ENCODE measurements at places on chromosomes 16 and 17.

DNA sequence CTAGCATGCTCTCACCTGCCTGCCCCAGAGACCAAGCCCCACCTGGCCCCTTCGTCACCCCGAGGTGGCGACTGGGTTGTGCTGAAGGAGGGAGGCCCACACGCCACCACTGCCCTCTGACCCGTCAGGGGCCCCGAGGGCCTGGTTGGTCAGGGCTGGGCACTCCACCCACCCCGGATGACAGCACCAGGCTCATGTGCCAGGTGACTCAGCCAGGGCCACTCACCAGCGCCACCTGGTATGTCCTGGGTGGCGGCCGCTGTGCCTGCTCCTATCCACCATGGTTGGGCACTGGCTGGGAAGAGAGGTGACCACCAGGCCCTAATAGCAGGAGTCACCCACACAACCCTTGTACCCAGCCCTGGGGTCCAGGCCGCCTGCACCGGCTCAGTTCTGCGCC, 68.9 kb downstream of the JPH3 start:
- H3K4me3 ChIP-seq, result no peak overlapping the region
- H3K4me1 ChIP-seq, result no peaks in the 10 kb centered on the region
- H3K36me3 ChIP-seq, result no peaks in the 10 kb centered on the region
- H3K27ac ChIP-seq, result no peak overlapping the region
- no peak for DNase-seq
- peaks cover 3% of the 10 kb centered on the region for H3K27me3 ChIP-seq

GRCh38 chr17:62105357-62105756, 40.3 kb upstream of the MED13 start:
- no peaks in the 10 kb centered on the region for H3K36me3 ChIP-seq
- peaks cover 2% of the 10 kb centered on the region for H3K27me3 ChIP-seq
- H3K4me3 ChIP-seq, result no peak overlapping the region

- H3K27ac ChIP-seq, result no peak overlapping the region
- no peaks in the 10 kb centered on the region for H3K4me1 ChIP-seq
- H3K36me3 ChIP-seq, result peaks cover 8% of the 10 kb centered on the region
Measured at GRCh38 chr17:48127371-48128051, 19.9 kb downstream of the SNX11 start.

GRCh38 chr17:75778861-75779249, 5.8 kb upstream of the UNK start:
- peak overlapping the region; percentile 96 for H3K4me3 ChIP-seq
- DNase-seq, result peak; percentile 78
- no peaks in the 10 kb centered on the region for H3K27me3 ChIP-seq
- H3K36me3 ChIP-seq, result peaks cover 37% of the 10 kb centered on the region

- no peaks in the 10 kb centered on the region for H3K4me1 ChIP-seq
- H3K27me3 ChIP-seq, result no peaks in the 10 kb centered on the region
- no peak overlapping the region for H3K4me3 ChIP-seq
- DNase-seq, result no peak
- H3K27ac ChIP-seq, result no peak overlapping the region
Measured at GRCh38 chr16:61500851-61501250, 535.4 kb downstream of the CDH8 start.

DNA sequence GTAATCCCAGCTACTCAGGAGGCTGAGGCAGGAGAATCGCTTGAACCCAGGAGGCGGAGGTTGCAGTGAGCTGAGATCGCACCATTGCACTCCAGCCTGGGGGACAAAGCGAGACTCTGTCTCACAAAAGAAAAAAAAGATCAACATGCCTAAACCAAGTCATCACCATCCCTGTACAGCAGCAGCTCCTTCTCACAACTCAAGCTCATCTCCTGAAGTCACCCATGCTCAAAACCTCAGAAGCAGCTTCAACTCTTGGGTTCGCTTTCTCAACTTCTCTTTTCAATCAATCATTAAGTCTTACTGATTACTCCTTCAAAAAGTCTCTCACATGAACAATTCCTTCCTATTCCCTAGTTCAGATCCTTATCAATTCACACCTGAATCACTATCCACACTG, 31.3 kb downstream of the PHLPP2 start:
- peaks cover 18% of the 10 kb centered on the region for H3K36me3 ChIP-seq
- H3K27me3 ChIP-seq, result no peaks in the 10 kb centered on the region
- DNase-seq, result no peak
- no peak overlapping the region for H3K4me3 ChIP-seq
- H3K4me1 ChIP-seq, result peaks cover 9% of the 10 kb centered on the region
- H3K27ac ChIP-seq, result no peak overlapping the region

DNA sequence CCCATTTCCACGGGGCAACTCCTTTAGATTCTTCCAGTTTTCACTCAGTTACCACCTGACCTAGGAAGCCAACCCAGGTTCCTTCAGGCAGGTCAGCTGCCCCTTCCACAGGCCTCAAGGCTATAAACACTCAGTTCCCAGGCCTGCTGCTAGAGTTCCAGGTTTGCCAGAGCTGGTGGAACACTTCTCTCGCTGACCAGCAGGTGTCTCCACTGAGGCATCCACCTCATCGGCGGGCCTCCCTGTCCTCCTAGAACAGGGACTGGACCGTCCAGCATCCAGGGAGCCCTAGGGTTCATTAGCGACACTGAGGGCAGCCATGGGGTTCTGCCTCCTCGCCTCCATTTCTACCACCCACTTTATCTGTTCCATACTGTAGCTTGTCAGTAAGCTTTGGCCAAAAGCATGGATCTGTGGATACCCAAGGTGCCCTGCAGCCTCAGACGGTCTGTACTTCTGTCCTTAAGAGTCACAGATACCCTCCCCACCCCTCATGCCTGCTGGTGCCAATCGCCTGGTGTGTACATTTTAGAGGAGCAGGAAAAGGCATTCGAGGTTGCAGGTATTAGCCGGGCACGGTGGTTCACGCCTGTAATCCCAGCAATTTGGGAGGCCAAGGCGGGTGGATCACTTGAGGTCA, 29.0 kb downstream of the PIMREG start:
- DNase-seq, result peak; percentile 78
- H3K36me3 ChIP-seq, result no peaks in the 10 kb centered on the region
- H3K4me3 ChIP-seq, result no peak overlapping the region
- H3K4me1 ChIP-seq, result no peaks in the 10 kb centered on the region
- no peak overlapping the region for H3K27ac ChIP-seq
- H3K27me3 ChIP-seq, result peaks cover 2% of the 10 kb centered on the region

- peak overlapping the region; percentile 35 for H3K27ac ChIP-seq
- H3K27me3 ChIP-seq, result no peaks in the 10 kb centered on the region
- H3K36me3 ChIP-seq, result peaks cover 78% of the 10 kb centered on the region
- DNase-seq, result peak; percentile 56
Measured at GRCh38 chr17:47663912-47664623, 14.3 kb downstream of the KPNB1 start.

DNA sequence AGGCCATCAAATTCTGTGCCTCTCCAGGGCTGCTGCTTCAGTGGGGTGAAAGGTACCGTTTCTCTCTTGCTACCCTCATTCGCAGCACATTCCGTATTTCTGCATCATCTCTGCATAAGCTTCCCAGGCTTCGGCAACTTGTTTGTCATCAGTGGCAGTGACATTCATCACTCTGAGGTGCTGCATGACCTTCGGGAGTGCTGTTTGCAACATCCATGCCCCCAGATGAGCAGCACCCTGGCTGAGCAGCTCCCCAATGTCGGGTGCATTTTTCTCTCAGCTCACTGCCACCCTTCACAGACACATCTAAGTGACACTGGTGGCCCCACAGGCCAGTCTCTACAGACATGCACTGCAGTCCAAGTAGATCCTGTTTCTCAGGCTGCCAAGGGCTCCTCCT, 3.8 kb downstream of the CREBBP start:
- H3K4me3 ChIP-seq, result no peak overlapping the region
- peaks cover 16% of the 10 kb centered on the region for H3K36me3 ChIP-seq
- peaks cover 72% of the 10 kb centered on the region for H3K4me1 ChIP-seq

DNA sequence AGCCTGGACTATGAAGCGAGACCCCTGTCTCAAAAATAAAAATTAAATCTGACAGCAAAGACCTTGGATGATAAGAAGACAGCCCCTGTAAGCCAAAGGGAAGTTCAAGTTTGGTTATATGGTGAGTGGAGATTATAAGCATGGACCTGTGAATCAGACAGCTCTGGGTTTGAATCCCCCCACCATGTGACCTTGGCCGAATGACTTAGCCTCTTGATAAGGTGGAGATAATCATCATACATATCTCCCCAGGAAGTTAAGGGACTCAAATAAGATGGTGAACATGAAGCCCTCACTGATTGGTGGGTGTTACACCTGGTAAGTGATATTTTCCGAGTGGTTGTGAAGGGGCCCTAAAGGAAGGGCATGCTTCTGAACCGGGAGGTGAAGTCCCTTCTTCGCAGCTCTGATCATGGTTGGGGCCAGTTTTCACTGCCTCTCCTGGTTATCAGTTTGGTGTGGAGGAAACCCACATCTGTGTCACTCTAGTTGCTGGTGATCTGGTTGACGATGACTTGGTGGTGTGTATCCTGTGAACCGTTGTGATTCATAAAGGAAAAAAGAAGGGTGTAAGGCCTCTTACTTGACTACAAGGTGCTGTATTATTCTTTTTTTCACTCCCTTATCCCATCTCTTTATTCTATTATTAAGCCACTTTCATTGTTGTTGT, 61.7 kb upstream of the CLEC18A start:
- H3K36me3 ChIP-seq, result peaks cover 15% of the 10 kb centered on the region
- no peaks in the 10 kb centered on the region for H3K27me3 ChIP-seq
- peak; percentile 27 for DNase-seq

- DNase-seq, result no peak
- no peaks in the 10 kb centered on the region for H3K4me1 ChIP-seq
- H3K27me3 ChIP-seq, result no peaks in the 10 kb centered on the region
- no peak overlapping the region for H3K4me3 ChIP-seq
Measured at GRCh38 chr16:76176153-76176552, 101.0 kb upstream of the CNTNAP4 start.

- H3K27ac ChIP-seq, result peak overlapping the region; percentile 62
- H3K4me3 ChIP-seq, result no peak overlapping the region
- H3K4me1 ChIP-seq, result peaks cover 14% of the 10 kb centered on the region
- H3K27me3 ChIP-seq, result no peaks in the 10 kb centered on the region
- no peak for DNase-seq
- peaks cover 26% of the 10 kb centered on the region for H3K36me3 ChIP-seq
Measured at GRCh38 chr17:45277992-45278391, 16.1 kb upstream of the SPATA32 start.

DNA sequence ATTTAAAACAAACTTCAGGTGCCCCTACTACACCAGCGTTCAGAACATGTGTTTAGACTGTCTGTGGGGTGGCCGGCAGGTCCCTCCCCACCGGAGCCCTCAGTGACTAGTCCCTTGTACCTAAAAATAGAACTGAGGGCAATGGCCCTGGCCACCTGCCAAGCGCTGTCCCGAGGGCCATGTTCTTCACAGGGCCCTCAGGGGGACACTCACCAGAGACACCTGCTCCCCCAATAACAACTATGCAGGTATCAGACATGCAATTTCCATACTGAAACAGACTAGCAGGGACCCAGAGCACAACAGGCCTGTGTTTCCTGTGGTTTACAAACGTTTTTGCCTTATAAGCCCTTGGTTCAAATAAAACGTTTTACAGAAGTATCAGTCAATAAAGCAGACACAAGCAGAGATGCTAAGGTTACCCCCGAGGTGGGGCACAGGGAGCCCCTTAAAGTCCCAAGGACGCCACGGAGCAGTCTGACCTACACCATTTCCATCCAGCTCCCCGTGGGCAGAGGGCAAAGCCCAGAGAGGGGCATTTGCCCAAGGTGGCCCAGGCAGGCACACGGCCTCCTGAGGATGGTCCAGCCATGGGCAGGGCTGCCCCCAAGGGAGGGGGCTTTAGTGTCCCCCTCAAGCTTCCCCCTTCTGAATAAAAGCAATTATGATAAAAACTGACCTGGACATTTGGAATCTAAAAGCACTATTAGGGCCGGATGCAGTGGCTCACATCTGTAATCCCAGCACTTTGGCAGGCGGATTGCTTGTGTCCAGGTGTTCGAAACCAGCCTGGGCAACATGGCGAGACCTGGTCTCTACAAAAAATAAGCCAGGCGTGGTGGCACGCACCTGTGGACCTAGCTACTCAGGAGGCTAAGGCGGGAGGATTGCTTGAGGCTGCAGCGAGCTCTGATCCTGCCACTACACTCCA, 896 bp upstream of the MYLK3 start:
- no peak overlapping the region for H3K27ac ChIP-seq
- no peak for DNase-seq
- no peaks in the 10 kb centered on the region for H3K4me1 ChIP-seq
- no peak overlapping the region for H3K4me3 ChIP-seq
- no peaks in the 10 kb centered on the region for H3K36me3 ChIP-seq

- H3K4me3 ChIP-seq, result no peak within 1 kb of the TSS
- H3K4me1 ChIP-seq, result no peaks in the 10 kb centered on the region
- no peak within 1 kb of the TSS for H3K27ac ChIP-seq
- H3K27me3 ChIP-seq, result no peaks in the 10 kb centered on the region
Measured at GRCh38 chr16:57970970-57971369, at the start of gene CNGB1. CNGB1 (minus strand) TSS chr16:57971128; CDS start chr16:57967286, 3,842 bp downstream.

GRCh38 chr16:56888806-56889205, 23.8 kb downstream of the SLC12A3 start:
- H3K36me3 ChIP-seq, result no peaks in the 10 kb centered on the region
- H3K4me3 ChIP-seq, result no peak overlapping the region
- no peaks in the 10 kb centered on the region for H3K27me3 ChIP-seq
- peaks cover 1% of the 10 kb centered on the region for H3K4me1 ChIP-seq

- H3K4me3 ChIP-seq, result no peak overlapping the region
- H3K27me3 ChIP-seq, result no peaks in the 10 kb centered on the region
- no peak for DNase-seq
- H3K36me3 ChIP-seq, result peaks cover 18% of the 10 kb centered on the region
- no peak overlapping the region for H3K27ac ChIP-seq
Measured at GRCh38 chr16:29107299-29107698, 122.4 kb downstream of the LAT start.

DNA sequence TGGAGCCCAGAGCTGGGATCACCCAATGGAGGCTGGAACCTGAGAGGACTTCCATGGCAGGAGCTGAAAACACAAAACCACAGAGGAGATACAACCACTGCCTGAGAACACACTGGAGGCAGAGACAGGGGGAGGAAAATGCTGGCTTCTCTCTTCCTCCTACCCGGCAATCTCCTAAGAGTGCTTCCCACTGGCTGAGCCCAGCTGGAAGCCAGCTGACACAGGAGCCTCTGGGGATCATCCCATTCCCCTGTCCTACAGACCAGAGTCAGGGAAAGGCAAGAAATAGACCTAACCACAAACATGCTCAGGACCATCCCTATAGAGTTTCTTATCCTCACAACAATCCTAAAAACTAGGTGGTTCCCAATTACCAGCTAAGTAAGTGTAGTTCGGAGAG, 112.4 kb upstream of the CDH5 start:
- H3K27me3 ChIP-seq, result no peaks in the 10 kb centered on the region
- H3K27ac ChIP-seq, result no peak overlapping the region
- no peaks in the 10 kb centered on the region for H3K4me1 ChIP-seq
- DNase-seq, result no peak

- H3K36me3 ChIP-seq, result no peaks in the 10 kb centered on the region
- no peak overlapping the region for H3K4me3 ChIP-seq
- H3K27me3 ChIP-seq, result no peaks in the 10 kb centered on the region
- no peak for DNase-seq
- H3K4me1 ChIP-seq, result no peaks in the 10 kb centered on the region
Measured at GRCh38 chr16:28597692-28598261, 927 bp upstream of the SULT1A2 start.

- DNase-seq, result no peak
- H3K27ac ChIP-seq, result no peak overlapping the region
- H3K27me3 ChIP-seq, result no peaks in the 10 kb centered on the region
- H3K4me1 ChIP-seq, result peaks cover 22% of the 10 kb centered on the region
- peak overlapping the region; percentile 11 for H3K4me3 ChIP-seq
Measured at GRCh38 chr16:81739503-81739902, 39.6 kb upstream of the PLCG2 start.

- no peak for DNase-seq
- peaks cover 15% of the 10 kb centered on the region for H3K4me1 ChIP-seq
- no peak overlapping the region for H3K4me3 ChIP-seq
- no peak overlapping the region for H3K27ac ChIP-seq
Measured at GRCh38 chr17:56982312-56982711, 4.4 kb downstream of the SCPEP1 start.

GRCh38 chr16:48188449-48189102, 32.8 kb upstream of the ABCC12 start:
- no peaks in the 10 kb centered on the region for H3K27me3 ChIP-seq
- peaks cover 9% of the 10 kb centered on the region for H3K4me1 ChIP-seq
- DNase-seq, result no peak

Data from activated naive CD8-positive, alpha-beta T cell treated with anti-CD3 and anti-CD28 coated beads, Interleukin-2, amount 50 U/mL, for 24 hours (primary cell).